ENCODE measurements at places on chromosomes 12 and 14.

- DNase-seq: no peak
These were observed 37.5 kb downstream of the KCNA1 start for GRCh38 chr12:4947253-4947652.

DNA sequence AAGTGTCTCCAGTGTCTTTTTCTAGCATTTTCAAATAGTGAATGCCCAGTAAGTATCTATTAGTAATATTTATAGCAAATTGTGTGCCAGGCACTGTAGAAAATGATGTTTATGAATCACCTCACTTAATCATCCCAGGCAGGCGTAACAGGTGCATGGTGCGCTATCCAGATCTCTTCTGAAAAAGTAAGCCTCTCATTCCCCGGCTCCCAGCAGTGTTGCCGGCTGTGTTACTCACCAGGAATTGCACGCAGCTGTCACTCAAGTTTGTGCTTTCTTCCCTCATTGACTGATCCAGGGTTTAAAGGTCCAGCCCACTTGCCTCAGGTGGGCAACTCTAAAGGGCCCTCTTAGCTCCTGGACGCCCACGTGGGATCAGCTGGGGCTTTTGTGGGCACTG lies 173.8 kb upstream of the RASSF8 start:
- no peak for DNase-seq

DNA sequence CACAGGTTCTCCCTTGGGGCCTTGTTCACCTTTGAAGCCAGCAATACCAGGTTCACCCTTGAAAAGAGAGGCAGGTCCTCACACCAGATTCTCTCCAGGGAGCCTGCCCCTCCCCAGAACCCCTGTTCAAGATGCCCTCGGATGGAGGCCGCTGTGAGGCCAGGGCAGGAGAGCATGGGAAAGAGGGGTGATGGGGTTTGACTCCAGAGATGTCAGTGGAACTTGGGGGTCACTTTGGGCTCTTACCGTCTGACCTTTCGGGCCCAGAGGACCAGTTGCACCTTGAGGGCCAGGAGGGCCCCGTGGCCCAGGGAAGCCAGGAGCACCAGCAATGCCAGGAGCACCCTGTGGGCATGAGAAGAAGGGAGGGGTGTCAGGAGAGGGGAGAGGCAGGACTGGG lies 17.4 kb downstream of the COL2A1 start:
- no peak for DNase-seq

DNA sequence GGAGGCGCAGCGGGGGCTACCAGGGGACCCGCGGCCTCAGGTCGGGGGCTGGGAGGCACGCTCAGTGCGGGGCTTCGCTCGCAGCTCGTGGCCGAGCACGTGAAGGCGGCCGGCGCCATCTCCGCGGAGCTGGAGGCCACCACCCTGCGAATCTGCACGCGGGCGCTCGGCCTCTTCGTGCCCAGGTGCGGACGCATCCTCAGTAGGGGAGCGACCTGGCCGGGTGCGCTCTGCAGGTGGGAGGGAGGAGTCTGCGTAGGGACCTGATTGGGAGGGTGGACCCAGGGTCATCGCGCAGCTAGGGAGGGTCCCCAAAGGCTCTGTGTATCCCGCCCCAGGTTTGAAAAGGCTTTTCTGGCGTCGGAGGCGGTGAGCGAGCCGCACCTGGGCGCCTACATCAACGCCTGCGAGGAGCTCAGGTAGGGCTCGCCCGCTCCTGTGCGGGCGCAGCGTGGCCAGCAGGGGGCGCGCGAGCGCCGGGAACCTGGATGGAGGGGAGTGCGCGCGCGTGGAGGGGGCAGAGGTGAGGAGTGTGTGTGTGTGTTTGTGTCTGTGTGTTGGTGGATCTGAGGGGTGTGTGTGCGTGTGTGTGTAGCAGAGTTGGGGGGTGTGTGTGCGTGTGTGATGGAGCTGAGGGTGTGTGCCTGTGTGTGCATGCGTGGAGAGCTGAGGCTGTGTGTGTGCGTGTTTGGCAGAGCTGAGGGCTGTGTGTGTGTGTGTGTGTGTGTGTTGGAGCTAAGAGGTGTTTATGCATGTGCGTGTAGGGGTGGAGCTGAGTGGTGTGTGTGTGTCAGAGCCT lies 10.3 kb downstream of the EXOC3L4 start:
- peak; percentile 91 for DNase-seq

DNA sequence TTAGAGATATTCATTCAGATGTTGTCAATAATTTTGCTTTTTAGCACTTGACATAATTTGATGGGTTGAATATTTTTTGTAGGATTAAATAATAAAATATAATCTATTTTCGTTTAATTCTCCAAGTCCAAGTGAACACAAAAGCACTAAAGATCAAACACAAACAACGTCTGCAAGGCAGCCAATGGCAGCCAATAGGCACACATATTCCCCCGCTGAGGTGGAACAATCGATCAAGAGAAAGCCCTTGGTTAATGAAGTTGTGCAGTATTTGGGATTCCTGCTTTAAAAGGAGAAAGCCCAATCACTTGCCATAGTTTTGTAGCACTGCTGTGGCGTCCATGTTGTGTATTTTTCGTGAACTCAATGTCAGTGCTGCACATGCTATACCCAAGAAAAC lies 1.5 kb downstream of the DHRS7 start:
- no peak for DNase-seq

GRCh38 chr14:94346841-94347240 lies 23.7 kb upstream of the SERPINA6 start:
- no peak for DNase-seq

- no peak for DNase-seq
These were observed 22.1 kb downstream of the ZFP36L1 start for GRCh38 chr14:68770553-68771286.

- DNase-seq: no peak
These were observed 742.2 kb downstream of the VRK1 start for GRCh38 chr14:97539411-97539795.

DNA sequence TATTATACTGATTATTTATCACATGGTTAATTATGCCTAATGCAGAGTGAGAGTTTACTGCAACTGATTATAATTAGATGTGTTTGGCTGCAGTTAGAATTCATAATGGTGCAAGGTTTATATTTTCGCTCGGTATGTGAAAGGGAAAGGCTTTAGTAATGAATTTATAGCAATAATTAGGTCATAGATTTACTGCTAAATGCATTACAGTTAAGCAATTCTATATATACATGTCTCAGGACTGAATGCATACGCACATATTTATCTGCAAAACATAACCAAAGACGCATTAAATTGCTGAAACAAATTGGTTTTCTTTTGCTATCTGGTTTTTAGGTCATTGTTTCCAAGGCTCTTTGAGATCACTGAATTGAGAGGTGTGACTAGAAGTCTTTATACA lies 428.1 kb upstream of the PDE3A start:
- no peak for DNase-seq

- no peak for DNase-seq
These were observed 2.0 kb downstream of the WIF1 start for GRCh38 chr12:65119063-65119462.

DNA sequence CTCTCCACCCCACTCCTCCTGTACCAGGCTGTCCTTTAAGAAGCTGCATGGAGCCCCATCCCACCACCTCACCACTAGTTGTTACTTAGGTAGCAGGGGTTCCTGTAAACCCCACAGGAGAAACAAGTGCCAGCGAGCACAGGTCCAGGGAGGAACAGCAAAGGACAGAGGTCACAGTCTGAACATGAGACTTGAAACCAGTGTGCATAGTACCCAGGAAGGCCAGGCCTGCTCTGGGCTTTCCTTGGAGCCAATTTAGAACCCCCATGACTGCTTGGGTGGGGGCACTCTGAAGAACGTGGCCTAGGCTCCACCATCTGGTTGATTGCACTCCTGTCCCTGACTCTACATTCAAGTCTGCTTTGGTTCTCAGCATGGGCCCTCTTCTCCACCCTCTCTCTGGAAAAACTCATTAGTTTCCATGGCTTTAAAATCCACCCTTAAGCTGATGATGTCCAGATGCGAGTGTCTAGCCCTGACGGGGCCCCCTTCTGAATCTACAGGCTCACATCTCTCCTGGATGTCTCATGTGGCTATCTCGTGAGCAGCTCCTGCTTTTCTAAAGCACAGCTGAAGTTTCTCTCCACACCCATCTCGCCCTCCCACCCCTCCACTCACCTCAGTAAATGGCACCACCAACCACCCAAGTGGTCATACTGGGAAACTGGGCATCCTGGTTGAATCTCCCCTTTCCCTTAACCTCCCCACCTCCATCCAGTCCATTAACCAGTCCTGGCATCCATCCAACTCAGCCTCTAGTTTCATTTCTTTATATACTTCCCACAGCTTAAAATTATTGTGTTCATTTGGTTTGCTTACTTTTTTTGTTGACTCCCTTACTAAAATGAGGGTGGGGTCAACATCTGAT lies 8.4 kb downstream of the KRT3 start:
- DNase-seq: no peak

- DNase-seq: peak; percentile 10
These were observed 32.4 kb upstream of the HELB start for GRCh38 chr12:66269757-66270383.

Data from GM19239 (cell line).